ENCODE measurements at places on chromosomes 12 and 14. TPM values are rescaled to one million over a fixed set of nuclear protein-coding genes. Genes with fewer than 3 reads are reported as not detected.

Gene CCDC177
- total RNA-seq, result not detected

Gene NDUFA9
- total RNA-seq, result 14.4 TPM

Gene TAS2R30
- 3.2 TPM for total RNA-seq

Gene CCDC38
- not detected for total RNA-seq

Gene PPP1R1A
- 6.0 TPM for total RNA-seq

Gene TEAD4
- total RNA-seq, result 5.9 TPM

Gene SPATS2
- total RNA-seq, result 19.7 TPM

Gene PAPLN
- total RNA-seq, result 4.6 TPM

Gene SLC39A5
- total RNA-seq, result 0.84 TPM

DNA sequence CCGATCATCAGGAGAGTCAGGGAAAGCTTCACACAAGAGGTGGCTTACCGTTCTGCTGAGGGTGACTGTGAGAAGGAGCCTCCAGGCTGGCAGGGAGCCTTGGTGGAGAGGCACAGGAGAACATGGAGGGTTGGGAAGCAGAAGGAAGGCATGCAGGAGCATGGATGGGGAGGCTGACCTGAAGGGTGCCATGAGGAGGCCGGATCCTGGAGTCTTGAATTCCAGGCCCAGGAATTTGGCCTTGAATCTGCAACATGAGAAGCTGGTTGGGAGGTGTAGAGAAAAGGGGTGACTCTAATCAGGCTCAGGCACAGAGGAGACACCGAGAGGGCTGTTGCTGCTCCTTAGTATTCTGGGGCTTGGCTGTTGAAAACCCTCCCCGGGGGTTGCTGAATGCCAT, 130.2 kb downstream of the PELI2 start:
- no peak overlapping the region for H3K27ac ChIP-seq
- H3K4me3 ChIP-seq, result no peak overlapping the region
- H3K4me1 ChIP-seq, result peaks cover 5% of the 10 kb centered on the region
- no peaks in the 10 kb centered on the region for H3K36me3 ChIP-seq

DNA sequence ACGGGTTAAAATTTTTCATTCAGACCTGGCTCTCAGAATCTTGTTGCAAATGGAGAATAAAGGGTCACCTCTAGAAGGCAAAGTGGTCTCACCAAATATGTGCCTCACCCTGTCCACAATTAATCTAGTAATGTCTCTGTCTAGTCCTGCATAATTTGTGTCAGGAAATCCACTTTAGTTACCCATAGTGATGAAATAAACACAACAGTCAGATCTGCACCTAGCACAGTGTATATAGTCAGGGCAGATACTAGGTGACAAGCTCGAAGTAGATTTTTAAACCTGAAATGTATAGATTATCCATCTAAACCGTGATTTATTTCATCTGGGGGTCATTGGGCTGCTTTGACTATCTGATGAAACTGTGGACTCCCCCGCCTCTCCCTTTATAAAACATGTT, 15.9 kb upstream of the FLVCR2 start:
- no peaks in the 10 kb centered on the region for H3K27me3 ChIP-seq
- no peaks in the 10 kb centered on the region for H3K4me1 ChIP-seq
- H3K27ac ChIP-seq, result no peak overlapping the region
- H3K36me3 ChIP-seq, result no peaks in the 10 kb centered on the region
- no peak for DNase-seq
- no peak overlapping the region for H3K4me3 ChIP-seq

DNA sequence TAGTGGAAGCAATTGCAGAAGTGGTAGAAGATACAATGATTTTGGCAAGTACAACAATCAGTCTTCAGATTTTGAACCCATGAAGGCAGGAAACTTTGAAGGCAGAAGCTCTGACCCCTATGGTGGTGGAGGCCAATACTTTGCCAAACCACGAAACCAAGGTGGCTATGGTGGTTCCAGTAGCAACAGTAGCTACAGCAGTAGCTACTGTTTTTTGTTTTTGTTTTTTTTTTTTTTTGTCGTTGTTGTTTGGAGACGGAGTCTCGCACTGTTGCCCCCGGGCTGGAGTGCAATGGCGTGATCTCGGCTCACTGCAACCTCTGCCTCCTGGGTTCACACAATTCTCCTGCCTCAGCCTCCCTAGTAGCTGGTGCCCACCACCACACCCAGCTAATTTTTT, 47.4 kb downstream of the IFNG-AS1 start:
- no peak overlapping the region for H3K4me3 ChIP-seq
- H3K36me3 ChIP-seq, result no peaks in the 10 kb centered on the region
- no peak for DNase-seq
- no peak overlapping the region for H3K27ac ChIP-seq

DNA sequence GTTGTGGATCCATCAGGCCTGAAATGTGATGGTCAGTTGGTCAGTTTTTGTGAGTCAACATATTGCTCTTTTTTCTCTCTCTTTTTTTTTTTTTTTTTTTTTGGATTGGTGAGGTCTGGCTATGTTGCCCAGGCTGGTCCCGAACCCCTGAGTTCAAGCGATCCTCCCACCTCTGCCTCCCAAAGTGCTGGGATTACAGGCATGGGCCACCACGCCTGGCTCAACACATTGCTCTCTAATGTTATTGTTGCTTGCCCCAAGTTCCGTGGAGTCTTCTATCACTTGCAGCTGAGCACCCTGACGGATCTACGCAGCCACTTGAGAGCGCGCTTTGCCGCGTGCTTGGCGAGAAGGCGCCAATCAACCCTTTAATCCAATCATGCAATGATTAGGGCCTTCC, 69.5 kb upstream of the DIO3 start:
- no peaks in the 10 kb centered on the region for H3K27me3 ChIP-seq
- H3K4me3 ChIP-seq, result no peak overlapping the region
- H3K27ac ChIP-seq, result no peak overlapping the region
- peaks cover 17% of the 10 kb centered on the region for H3K4me1 ChIP-seq
- no peak for DNase-seq
- no peaks in the 10 kb centered on the region for H3K36me3 ChIP-seq

GRCh38 chr14:35234012-35234805, 58.0 kb upstream of the PSMA6 start:
- H3K27me3 ChIP-seq, result no peaks in the 10 kb centered on the region
- DNase-seq, result no peak
- H3K4me3 ChIP-seq, result no peak overlapping the region
- H3K27ac ChIP-seq, result no peak overlapping the region
- no peaks in the 10 kb centered on the region for H3K4me1 ChIP-seq

- no peaks in the 10 kb centered on the region for H3K27me3 ChIP-seq
- no peaks in the 10 kb centered on the region for H3K36me3 ChIP-seq
- no peak for DNase-seq
- H3K4me1 ChIP-seq, result peaks cover 6% of the 10 kb centered on the region
Measured at GRCh38 chr12:12721814-12722434, 4.8 kb downstream of the CDKN1B start.

- no peak overlapping the region for H3K27ac ChIP-seq
- no peak overlapping the region for H3K4me3 ChIP-seq
- H3K27me3 ChIP-seq, result no peaks in the 10 kb centered on the region
- peaks cover 2% of the 10 kb centered on the region for H3K4me1 ChIP-seq
- H3K36me3 ChIP-seq, result no peaks in the 10 kb centered on the region
Measured at GRCh38 chr14:104770072-104770579, 17.2 kb downstream of the SIVA1 start.

- no peak overlapping the region for H3K27ac ChIP-seq
- H3K36me3 ChIP-seq, result no peaks in the 10 kb centered on the region
- no peaks in the 10 kb centered on the region for H3K27me3 ChIP-seq
- H3K4me1 ChIP-seq, result peaks cover 1% of the 10 kb centered on the region
- no peak overlapping the region for H3K4me3 ChIP-seq
Measured at GRCh38 chr14:31357279-31357678, 63.1 kb downstream of the HEATR5A start.

DNA sequence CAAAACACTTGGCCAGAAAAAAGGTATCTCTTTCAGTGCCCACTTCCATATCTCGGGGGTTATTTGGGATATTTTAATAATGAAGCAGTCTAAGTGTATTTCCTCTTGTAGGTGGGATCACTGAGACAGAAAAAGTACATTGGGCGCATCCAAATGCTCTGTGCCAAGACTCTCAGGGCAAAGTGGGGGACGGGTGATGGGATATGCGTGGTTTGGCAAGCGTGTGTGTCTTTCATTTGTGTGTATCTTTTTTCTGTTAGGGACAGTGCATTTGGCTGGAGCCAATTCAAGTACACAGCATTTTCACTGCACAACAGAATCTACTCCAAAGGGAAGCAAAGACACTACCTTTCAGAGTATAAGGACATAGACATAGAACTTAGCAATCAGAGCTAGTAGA, 29.3 kb downstream of the SSPN start:
- no peaks in the 10 kb centered on the region for H3K27me3 ChIP-seq
- no peaks in the 10 kb centered on the region for H3K36me3 ChIP-seq
- no peak overlapping the region for H3K27ac ChIP-seq

DNA sequence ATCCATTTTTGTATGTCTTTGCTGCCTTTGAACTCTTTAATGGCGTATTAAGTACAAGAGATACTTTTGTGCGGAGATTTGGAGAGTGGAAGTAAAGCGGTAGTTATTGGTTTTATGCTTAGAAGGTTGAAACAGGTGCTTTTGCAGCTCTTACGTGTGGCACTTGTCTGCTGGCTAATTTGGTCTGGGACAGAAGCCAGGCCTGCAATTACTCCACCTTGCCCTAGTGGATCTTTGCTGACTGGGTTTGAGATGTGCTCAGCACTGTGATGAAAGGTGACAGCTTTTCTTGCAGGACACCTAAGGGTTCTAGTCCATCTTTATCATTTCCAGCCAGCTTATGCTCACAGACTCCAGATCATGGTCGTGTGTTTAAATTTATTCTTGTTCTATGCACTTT, 252.5 kb downstream of the RPL10L start:
- no peak overlapping the region for H3K4me3 ChIP-seq
- no peak for DNase-seq
- no peak overlapping the region for H3K27ac ChIP-seq
- no peaks in the 10 kb centered on the region for H3K36me3 ChIP-seq
- no peaks in the 10 kb centered on the region for H3K27me3 ChIP-seq

- no peak overlapping the region for H3K4me3 ChIP-seq
- no peak for DNase-seq
- H3K27ac ChIP-seq, result no peak overlapping the region
Measured at GRCh38 chr12:98274430-98275130, 240.8 kb upstream of the TMPO start.

DNA sequence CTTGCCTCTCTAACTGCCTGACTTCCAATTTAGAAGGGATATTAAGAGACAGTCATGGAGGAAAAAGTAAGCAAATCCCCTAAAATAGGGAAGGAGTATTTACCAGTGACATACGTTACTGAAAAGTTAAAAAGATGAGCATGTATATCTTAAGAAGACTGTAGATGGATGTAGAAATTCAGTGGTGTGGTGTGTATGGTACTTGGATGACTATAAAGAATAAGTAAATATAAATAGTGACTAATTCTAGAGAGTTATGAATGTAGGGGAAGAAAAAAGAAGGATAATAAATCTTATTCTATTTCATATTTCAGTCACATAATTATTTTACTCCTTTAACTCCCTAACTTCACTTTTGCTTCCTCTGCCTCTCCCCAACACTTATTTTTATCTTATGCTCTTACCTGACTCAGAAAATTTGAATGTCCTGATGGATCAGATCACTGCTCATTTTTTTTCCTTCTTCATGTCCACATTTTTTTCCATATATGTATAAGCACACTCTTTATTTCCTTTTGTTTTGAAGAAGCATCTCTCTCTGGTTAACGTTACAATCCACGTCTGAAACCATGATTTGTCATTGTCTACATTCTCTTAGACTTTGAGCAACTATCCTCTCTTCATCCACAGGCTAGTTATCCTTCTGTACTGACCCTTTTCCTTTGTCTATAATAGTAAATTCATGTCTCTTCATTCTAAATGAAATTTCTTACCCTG, 422.7 kb upstream of the SYT1 start:
- no peaks in the 10 kb centered on the region for H3K27me3 ChIP-seq
- no peak for DNase-seq
- H3K36me3 ChIP-seq, result no peaks in the 10 kb centered on the region
- H3K4me1 ChIP-seq, result no peaks in the 10 kb centered on the region
- no peak overlapping the region for H3K27ac ChIP-seq

DNA sequence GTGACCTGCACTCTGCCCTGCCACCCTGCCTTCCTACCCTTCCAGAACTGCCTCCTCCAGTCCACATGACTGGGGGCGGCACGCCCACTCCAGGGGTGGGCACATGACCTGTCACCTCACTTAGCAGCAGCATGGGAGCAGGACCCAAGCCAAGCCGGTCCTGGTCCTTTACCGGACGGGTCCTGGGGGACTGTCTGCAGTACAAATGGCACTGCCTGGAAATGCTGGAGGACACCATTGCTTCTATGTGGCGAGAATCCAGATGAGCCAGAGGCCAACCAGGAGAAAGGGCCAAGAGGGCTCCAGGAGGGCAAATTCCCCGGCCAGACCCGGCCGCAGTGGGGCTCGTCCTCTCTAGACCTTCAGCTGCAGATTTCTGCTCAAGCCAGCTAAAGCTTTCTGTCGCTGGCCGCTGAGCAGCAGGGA, 33.1 kb downstream of the ITPK1 start:
- no peaks in the 10 kb centered on the region for H3K4me1 ChIP-seq
- no peak for DNase-seq
- no peaks in the 10 kb centered on the region for H3K36me3 ChIP-seq

DNA sequence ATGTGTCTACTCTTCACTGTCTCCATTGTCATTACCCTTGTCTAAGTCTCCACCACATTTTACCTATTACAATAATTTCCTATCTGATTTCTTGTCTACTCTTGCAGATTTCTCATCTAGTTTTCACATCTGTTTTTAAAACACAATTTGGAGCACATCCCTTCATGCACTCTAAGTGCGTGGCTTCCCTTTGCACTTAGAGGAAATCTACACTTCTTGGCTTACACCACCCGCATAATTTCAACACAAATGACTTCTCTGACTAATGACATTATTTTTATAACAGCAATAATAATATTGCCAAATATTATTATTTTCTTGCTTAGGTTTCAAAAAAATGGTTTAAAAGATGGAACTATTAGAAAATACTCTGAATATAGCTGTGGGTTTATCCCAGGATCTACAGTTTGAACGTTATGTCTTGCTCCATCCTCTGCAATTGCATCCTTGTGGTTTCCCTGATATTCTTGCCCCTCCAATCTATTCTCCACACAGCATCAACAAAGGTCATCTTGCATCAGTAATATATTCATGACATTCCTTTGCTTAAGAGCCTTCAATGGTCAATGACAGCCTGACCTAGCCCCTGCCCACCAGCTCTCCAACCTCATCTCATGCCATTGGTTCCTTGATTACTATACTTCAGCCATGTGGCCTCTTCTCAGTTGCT, 153.7 kb downstream of the SLC25A21 start:
- DNase-seq, result no peak
- H3K36me3 ChIP-seq, result no peaks in the 10 kb centered on the region
- no peak overlapping the region for H3K27ac ChIP-seq

DNA sequence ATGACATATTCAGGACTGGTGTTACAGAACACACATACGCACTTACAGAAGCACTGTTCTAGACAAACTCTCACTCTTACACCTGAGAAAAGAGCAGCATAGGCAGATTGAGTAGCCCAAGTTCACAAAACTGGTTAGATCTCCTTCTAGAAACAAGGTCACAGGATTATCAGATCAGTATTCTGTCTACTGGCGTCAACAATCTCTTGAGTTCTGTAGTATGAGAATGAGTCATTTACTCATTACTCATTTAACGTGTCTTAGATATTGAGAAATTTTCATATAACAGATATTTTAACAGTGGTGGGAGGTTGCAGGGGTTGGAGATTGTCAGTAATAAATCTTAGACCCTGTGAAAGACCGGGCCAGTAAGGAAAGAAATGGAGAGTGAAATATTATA, 2.8 kb upstream of the TSPAN8 start:
- no peaks in the 10 kb centered on the region for H3K36me3 ChIP-seq
- H3K27ac ChIP-seq, result no peak overlapping the region
- peaks cover 2% of the 10 kb centered on the region for H3K4me1 ChIP-seq
- H3K27me3 ChIP-seq, result no peaks in the 10 kb centered on the region

- H3K27ac ChIP-seq, result peak overlapping the region; percentile 91
- H3K4me3 ChIP-seq, result peak overlapping the region; percentile 61
- peaks cover 10% of the 10 kb centered on the region for H3K4me1 ChIP-seq
- H3K36me3 ChIP-seq, result no peaks in the 10 kb centered on the region
- peak; percentile 63 for DNase-seq
Measured at GRCh38 chr14:45253754-45254310, 830 bp upstream of the MIS18BP1 start.
